ENCODE measurements at places on chromosomes 7 and 10. TPM values are rescaled to one million over a fixed set of nuclear protein-coding genes. Genes with fewer than 3 reads are reported as not detected.

Gene CFAP70
- 1.3 TPM for total RNA-seq

Gene MYH16
- not detected for total RNA-seq

Gene CPN1
- total RNA-seq: not detected

Gene KLF14
- not detected for total RNA-seq

Gene CUX1
- total RNA-seq: 56.5 TPM

Gene HOGA1
- not detected for total RNA-seq

Gene MRLN
- total RNA-seq: not detected

Gene HTR7
- 13.3 TPM for total RNA-seq

Gene PTPN20
- total RNA-seq: not detected

Gene PPP1R3C
- 19.4 TPM for total RNA-seq

Gene OR2A42
- not detected for total RNA-seq

Gene CYP2C19
- not detected for total RNA-seq

Gene LDB3
- 92.0 TPM for total RNA-seq

Gene HTRA1
- total RNA-seq: 1.4 TPM

Gene GPR15LG
- total RNA-seq: not detected

Gene CRYGN
- total RNA-seq: not detected

Gene SLC26A4
- total RNA-seq: 0.34 TPM

Gene SMKR1
- 0.98 TPM for total RNA-seq

Gene SPDYE8
- total RNA-seq: not detected

Gene TMEM196
- 3.6 TPM for total RNA-seq

Gene COX15
- 41.5 TPM for total RNA-seq

Gene CC2D2B
- not detected for total RNA-seq

Gene KIF11
- total RNA-seq: 7.2 TPM

Gene NKX6-2
- total RNA-seq: 6.2 TPM

Gene CALML5
- not detected for total RNA-seq

Gene OPN4
- not detected for total RNA-seq

Gene LBX1
- not detected for total RNA-seq

Gene LRGUK
- 0.81 TPM for total RNA-seq

Gene MYL10
- not detected for total RNA-seq

Gene SPRN
- 2.0 TPM for total RNA-seq

Gene PHYHIPL
- 6.2 TPM for total RNA-seq

Gene ZNF479
- total RNA-seq: not detected
